ENCODE measurements at places on chromosomes 1 and 21. TPM values are rescaled to one million over a fixed set of nuclear protein-coding genes. Genes with fewer than 3 reads are reported as not detected.

GRCh38 chr21:16113052-16113715 lies 383.4 kb downstream of the USP25 start:
- no peak for DNase-seq

DNA sequence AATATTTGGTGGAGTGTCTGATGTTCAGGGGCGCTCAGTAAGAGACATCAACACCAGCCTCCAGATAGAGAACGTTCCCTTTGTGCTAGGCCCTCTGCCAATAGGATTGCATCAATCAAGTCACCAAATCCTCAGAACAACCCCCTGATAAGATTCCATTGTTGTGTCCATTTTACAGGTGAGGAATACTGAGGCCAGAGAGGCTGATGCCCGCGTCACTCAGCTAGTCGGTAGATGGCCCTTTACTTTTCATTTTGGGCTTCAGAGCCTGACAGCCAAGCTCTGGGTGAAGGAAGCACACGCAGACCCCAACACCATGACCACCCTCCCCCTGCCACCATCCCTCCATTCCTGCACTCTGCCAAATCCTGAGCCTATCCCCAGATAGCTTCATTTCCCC lies 406.2 kb downstream of the PTPRU start:
- DNase-seq: no peak

DNA sequence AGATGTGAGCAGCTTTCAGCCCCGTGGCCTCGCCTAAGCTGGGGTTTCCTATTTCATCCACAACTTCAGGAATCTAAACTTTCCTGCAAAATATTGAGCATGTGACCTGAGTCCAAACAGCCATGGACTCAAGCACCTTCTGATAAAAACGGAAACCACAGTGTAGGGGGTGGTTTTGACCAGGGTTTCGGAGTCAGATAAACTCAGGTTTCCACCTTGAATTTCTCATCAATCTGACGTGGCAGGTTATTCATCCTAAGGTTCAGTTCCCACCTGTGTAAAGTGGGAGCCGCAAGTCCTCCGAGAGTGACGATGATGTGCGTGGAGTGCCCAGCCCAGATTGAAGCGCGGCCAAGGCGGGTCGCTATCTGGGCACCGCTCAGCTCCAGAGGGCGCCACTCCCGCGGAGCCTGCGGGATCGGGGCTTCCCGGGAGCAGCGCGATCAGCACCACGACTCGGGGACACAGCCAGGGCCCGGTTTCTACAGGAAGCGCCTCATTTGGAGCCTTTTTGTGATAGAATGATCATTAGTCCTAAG lies 871 bp upstream of the ETS2 start:
- DNase-seq: no peak

DNA sequence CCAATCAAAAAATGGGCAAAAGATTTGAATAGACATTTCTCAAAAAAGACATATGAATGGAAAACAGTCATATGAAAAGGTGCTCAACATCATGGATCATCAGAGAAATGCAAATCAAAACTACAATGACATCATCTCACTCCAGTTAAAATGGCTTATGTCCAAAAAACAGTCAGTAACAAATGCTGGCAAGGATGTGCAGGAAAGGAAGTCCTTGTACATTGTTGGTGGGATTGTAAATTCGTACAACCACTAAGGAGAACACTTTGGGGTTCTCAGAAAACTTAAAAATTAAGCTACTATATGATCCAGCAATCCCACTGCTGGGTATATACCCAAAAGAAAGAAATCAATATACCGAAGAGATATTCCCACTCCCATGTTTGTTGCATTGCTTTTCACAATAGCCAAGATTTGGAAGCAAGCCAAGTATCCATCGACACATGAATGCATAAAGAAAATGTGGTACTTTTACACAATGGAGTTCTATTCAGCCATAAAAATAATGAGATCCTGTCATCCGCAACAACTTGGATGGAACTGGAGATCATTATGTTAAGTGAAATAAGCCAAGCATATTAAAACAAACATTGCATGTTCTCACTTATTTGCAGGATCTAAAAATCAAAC lies 17.9 kb downstream of the GBP5 start:
- no peak for DNase-seq

GRCh38 chr1:25807480-25808390 lies 7.7 kb downstream of the SELENON start:
- DNase-seq: no peak

DNA sequence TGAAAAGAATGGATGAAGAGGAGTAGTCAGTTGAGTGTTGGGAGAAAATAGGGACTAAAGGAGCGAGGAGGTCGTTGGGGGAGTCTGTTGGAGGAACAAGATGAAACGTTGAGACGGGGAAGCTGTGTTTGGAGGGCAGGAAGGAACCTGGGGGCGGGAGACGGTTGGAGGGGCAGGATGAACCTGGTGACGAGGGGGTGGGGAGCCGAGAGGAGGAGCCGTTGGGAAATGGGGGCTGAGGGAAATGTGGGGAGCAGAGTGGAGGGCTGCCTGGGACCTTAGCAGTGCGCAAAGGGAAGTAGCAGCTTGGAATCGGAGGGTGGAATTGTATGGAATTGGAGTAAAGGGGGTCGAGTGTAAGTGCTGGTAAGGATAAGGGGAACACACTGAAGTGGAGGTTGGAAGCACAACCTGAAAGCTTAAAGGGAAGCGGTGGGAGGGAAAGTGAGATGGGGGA lies 630 bp downstream of the MTF2 start:
- peak; percentile 54 for DNase-seq

DNA sequence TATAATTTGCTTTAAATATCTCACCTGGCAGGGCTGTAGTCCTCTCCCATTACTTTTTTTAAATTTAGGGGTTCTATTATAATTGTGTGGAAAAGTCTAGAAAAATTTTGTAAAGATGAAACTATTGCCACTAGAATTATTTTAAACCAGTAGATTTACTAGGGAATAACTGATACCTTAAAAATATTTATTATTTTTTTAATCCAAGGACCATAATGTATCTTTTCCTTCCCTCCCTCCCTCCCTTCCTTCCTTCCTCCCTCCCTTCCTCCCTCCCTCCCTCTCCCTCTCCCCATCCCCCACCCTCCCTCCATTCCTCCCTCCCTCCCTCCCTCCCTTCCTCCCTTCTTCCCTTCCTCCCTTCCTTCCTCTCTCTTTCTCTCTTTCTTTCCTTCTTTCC lies 90.5 kb downstream of the DNM3 start:
- DNase-seq: no peak

- no peak for DNase-seq
These were observed 12.0 kb downstream of the SMG7 start for GRCh38 chr1:183484254-183484653.

- DNase-seq: no peak
These were observed 45.7 kb upstream of the ARHGEF16 start for GRCh38 chr1:3408751-3409266.

GRCh38 chr1:15272009-15272781 lies 25.2 kb downstream of the FHAD1 start:
- peak; percentile 90 for DNase-seq

GRCh38 chr1:198121056-198121826 lies 35.6 kb upstream of the NEK7 start:
- DNase-seq: no peak

- DNase-seq: no peak
These were observed 116.2 kb downstream of the DISP1 start for GRCh38 chr1:222931023-222931422.

GRCh38 chr1:180157576-180158057 lies 2.9 kb downstream of the QSOX1 start:
- no peak for DNase-seq

GRCh38 chr1:196063294-196063693 lies 544.9 kb downstream of the KCNT2 start:
- DNase-seq: no peak

- no peak for DNase-seq
These were observed 5.7 kb upstream of the CD48 start for GRCh38 chr1:160717306-160717705.

- DNase-seq: no peak
These were observed 362.2 kb downstream of the SRGAP2C start for GRCh38 chr1:121546830-121547591.

- peak; percentile 6 for DNase-seq
These were observed 28.9 kb downstream of the DISP1 start for GRCh38 chr1:222843469-222844410.

DNA sequence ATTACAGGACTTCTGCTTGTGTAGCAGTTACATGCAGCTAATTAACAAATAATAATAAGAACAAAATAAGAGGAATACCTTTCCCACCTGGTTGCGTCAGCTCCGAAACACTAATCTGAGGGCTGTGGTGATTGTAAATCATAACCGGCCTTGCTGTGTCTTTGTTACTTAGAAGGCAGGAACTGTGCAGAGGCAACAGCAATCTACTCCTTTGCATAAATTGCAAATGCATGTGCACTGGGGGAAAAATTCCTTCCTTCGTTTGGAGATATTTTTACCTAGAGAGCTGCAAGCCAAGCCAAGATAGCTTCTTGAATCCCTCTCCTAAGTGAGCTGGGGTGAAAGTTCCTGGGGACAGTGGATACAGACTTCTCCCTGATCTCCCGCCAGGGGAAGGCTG lies 46.0 kb downstream of the NKAIN1 start:
- DNase-seq: no peak

DNA sequence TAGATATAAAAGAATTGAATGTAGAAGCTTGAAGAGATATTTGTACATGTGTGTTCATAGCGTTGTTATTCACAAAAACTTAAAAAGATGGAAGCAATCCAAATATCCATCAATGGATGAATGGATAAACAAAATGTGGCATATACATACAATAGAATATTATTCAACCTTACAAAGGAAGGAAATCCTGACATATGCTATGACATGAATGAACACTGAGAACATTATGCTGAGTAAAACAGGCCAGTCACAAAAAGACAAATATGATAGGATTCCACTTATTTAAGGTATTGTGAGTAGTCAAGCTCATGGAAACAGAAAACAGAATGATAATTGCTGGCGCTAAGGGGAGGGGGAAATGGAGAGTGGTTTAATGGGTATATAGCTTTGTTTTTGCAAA lies 47.0 kb upstream of the DYRK1A start:
- DNase-seq: no peak

DNA sequence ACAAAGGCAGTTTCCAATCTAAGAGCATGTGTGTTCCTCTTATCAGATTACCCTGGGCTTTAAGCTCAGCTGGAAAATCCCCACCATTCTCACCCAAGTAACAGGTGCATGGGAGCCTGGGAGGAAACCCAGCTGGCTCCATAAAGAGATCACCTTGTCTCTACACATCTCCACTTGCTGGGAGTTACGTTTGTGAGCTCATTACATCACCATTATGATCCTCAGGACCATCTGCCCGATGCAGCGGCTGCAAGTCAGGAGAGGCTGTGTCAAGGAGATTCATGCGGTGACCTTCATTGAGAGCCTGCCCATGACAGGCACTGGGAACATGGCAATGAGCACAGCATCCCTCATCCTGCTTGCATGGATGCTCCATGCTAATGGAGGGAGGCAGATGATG lies 618.0 kb downstream of the NPHP4 start:
- no peak for DNase-seq

- DNase-seq: peak; percentile 81
These were observed 180.3 kb downstream of the DISC1 start for GRCh38 chr1:231806623-231807495.

DNA sequence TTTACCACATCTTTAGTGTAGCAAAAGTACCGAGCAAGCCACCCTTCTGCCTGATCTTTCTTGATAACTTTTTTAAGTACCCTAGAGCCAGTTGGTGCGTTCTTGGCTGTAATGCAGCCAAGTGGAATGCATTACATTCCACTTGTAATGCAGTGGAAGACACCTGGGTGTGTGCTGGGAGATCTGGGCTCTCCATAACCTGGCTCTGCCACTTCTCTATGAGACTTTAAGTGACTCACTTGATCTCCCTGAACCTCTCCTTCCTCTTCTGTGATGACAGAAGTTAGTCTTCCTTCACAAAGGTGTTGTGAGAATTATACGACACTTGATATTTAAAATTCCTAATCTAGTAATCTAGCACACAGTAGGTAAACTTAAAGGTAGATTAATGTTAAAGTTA lies 35.3 kb upstream of the NFIA start:
- no peak for DNase-seq

- peak; percentile 20 for DNase-seq
These were observed 16.1 kb downstream of the WLS start for GRCh38 chr1:68216089-68216772.

GRCh38 chr1:19206947-19207346 lies 3.1 kb downstream of the UBR4 start:
- DNase-seq: no peak

GRCh38 chr1:213782941-213783672 lies 204.7 kb upstream of the PROX1 start:
- peak; percentile 35 for DNase-seq

DNA sequence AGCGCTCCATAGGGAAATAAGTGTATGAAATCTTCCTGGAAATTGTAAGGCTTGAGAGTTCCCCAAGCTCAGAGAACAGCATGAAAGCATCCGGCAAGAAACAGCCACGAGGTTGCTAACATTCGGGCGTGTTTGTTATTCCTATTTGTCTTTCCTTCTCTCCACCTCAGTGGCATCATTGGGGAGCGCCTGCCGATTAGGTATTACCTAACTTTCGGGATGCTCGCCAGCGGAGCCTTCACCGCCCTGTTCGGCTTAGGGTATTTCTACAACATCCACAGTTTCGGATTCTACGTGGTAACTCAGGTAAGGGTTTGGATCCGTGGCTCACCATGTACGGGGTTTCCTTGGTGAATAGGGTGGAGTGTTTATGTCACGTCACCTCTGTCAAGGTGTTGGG lies 25.7 kb downstream of the SLC37A1 start:
- DNase-seq: no peak

- no peak for DNase-seq
These were observed 11.7 kb downstream of the BPNT1 start for GRCh38 chr1:220077887-220078286.

DNA sequence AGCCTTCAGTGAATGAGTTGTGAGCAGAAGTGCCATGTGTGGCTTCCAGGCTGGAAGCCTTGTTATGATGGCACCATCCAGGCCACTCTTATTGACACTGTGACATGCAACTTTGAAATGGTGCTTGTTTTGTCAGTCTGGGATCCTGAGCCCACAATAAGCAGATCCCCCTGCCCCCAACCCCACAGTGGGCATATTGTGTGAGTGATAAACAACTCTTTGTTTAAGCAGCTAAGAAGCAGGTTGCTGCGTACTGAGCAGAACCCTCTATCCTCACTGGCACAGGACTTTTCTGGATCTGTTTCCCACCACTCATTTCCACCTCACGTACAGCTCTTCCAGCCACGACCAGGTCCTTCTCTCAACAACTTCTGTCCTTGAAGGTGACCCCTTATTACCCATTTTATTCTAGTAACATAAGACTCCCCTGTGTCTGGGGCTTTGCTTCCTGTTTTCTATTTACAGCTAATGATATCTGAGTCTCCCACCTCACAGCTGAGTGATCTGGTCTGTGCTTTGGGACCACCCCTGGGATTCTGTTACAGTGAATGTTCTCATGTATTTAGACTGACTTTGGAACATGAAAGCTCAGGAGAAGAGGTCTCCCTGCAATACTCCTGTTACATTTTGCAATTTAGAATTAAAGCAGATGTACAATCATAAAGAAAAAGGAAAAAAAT lies 375.5 kb downstream of the PCP4 start:
- DNase-seq: no peak

GBP6 gene
- total RNA-seq: not detected

CELA2A gene
- total RNA-seq: not detected

CACNA1S gene
- total RNA-seq: 0.12 TPM

PCP4 gene
- 0.81 TPM for total RNA-seq

HFM1 gene
- 15.1 TPM for total RNA-seq

FBXO28 gene
- 35.4 TPM for total RNA-seq

SH2D5 gene
- 7.7 TPM for total RNA-seq

RAB7B gene
- 0.22 TPM for total RNA-seq

CBS gene
- 56.9 TPM for total RNA-seq

CYP4X1 gene
- total RNA-seq: 0.17 TPM

BRDT gene
- total RNA-seq: not detected

CD34 gene
- 0.12 TPM for total RNA-seq

GBP3 gene
- total RNA-seq: not detected

KLHL12 gene
- total RNA-seq: 51.4 TPM

PADI6 gene
- total RNA-seq: not detected

ADIPOR1 gene
- total RNA-seq: 54.6 TPM

TMEM82 gene
- total RNA-seq: not detected

All from neural progenitor cell (in vitro differentiated cells).